MV-4-11 (cell line): ENCODE measurements at places on chromosomes 12 and 14.

- no peak for DNase-seq
These were observed 2.9 kb downstream of the LRTM2 start for GRCh38 chr12:1823237-1823636.

DNA sequence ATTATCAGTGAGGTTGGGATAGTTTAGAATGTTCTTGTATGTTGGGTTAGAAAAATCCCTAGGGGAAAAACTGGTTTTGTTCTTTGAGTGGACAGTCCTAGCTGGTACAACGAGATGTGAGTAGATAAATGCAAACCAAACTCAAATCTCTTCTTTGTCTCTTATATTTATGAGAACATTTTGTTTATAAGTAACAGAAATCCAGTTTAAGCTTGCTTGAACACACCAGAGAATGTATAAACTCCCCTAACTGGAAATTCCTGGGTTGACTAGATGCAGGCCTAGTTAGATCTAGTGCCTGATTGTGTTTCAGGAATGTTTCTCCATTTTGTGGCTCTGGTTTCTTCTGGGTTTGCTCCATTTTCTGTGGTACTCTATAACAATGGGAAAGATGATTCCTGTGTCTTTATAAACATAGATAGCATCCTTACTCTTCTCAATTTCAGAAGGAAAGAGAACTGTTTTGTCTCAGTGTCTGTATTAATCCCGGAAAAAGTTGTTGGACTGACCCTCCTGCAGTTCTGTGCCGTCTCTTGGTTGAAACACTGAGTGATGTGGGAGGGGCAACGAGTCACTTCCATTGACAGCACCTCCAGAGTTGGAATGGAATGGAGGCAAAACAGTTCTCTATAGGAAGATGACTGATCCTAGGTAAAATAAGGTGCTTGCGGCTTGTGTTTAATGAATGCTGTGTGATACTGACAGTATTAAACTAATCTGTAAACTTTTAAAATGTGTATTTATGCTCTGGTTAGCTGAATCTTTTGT is 244.8 kb downstream of the TMTC2 start:
- DNase-seq, result no peak

- no peak for DNase-seq
These were observed 32.4 kb upstream of the CD69 start for GRCh38 chr12:9792961-9793617.

DNA sequence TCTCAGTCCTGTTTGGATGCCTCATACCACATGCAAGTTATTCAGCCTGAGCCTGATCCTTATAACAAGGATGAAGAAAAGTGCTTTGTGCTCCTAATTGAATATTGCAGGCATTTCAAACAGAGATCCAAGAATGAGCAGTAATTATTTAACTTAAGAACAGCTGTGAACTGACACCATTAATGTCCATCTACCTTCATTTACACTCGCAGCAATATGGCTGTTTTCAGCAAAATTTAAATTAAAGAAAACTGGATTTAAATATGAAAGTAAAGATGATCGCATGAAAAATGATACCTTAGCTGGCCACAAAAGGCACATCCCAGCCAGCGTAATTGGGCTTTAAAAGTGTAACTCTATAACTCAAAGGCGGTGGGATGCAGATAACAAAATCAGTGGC is 466.3 kb downstream of the GALC start:
- DNase-seq, result no peak

DNA sequence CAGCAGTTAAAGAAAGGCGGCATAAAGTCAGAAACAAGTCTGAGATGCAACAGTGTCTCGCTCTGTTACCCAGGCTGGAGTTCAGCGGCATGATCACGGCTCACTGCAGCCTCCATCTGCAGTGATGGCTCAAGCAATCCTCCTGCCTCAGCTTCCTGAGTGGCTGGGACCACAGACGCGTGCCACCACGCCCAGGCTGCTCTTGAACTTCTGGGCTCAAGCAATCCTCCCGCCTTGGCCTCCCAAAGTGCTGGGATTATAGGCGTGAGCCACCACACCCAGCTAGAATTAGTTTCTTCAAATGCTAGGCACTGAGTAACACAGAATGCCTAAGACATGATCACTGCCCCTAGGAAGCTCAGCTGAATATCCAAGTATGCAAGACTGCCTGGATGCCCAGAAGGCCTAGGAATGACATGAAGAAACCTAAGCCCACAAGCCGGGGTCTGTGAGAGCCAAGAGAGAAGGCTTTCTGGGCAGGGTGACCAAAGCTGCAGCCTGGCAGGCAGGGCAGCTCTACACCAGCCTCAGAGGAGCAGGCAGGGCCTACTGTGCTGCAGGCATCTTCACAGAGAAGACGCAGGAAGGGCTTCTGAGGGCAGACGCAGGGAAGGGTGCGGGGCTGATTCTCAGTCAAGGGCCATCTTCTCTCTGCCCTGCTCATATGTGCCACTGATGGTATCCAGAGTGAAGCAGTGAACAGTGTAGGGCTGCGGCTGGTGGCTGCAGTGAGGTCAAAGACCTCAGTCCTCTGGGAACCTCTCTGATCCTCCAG is 4.3 kb upstream of the PPP2R5C start:
- DNase-seq, result no peak
